ENCODE measurements at places on chromosomes 2 and 18.

DNA sequence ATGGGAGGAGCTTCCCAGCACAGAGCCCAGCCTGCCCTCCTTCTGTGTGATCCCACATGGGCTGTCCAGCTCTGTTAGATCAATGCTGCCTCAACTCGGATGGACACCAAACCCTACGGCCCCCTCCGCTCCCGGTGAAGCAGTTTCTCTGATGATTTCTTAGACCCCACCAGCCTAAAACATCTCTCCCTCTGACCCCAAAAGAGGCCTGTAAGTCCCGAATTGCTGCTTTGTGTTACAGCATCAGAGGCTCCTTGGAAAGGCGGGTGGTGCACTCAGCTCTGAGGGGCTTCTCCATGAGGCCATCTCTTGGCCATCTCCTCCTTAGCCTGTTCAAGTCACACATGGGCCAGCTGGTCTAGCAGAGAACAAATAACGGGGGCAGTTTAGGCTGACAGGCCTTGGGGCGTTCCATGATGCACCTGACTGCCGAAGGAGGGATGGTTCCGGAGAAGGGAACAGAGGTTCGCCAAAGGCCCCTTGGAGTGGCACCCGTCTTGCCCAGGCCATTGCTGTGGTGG, 240.7 kb downstream of the SH3RF3 start:
- DNase-seq = no peak

GRCh38 chr2:158305501-158305900, 151.1 kb downstream of the CCDC148 start:
- no peak for DNase-seq

GRCh38 chr2:186612555-186613440, 22.9 kb downstream of the ITGAV start:
- no peak for DNase-seq

- no peak for DNase-seq
Measured at GRCh38 chr18:79792988-79793355, 4.8 kb upstream of the KCNG2 start.

GRCh38 chr2:100184055-100184737, 41.8 kb upstream of the AFF3 start:
- DNase-seq = no peak

- DNase-seq = no peak
Measured at GRCh38 chr18:27213123-27213717, 28.1 kb upstream of the CHST9 start.

- no peak for DNase-seq
Measured at GRCh38 chr2:61187085-61187484, 25.1 kb downstream of the C2orf74 start.

DNA sequence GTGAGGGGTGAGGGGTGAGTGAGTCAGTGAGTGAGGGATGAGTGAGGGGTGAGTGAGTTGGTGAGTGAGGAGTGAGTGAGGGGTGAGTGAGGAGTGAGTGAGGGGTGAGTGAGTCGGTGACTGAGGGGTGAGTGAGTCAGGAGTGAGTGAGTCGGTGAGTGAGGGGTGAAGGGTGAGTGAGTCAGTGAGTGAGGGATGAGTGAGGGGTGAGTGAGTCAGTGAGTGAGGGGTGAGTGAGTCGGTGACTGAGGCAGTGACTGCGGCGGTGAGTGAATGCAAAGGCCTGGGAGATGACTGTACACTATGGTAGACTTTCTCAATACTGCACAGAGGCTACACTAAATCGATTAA, 16.6 kb downstream of the THAP4 start:
- no peak for DNase-seq

DNA sequence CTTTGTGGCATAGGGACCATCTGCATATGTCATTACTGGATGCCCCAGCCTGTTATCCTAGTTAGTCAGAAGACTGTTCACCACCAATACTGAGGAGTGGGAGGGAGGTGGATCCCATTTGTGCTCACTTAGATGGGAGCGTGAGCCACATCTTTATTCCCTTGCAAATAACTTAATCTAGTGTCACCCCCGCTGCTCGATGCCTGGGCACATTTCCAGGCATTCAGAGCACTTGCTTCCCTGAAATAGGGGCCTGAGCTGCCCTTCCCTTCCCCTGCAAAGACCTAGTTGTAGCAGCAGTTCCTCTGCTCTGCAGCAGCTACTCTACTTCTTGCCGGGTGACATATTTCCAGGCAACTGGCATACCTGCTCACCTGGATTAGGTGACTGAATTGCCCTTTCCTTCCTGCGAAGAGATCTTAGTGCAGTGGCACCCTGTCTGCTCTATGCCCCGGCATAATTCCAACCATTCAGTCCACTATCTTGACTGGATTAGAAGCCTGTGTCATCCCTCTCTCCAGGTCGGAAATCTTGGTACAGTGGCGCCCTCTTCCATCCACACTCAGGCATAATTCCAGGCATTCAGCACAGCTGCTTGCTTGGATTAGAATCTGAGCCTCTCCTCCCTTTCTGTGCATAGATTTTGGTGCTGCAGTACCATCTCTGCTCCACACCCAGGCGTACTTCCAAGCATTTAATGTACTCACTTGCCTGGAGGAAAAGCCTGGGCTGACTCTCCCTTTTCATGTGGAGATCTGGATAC, 1389.1 kb upstream of the TMEFF2 start:
- no peak for DNase-seq

DNA sequence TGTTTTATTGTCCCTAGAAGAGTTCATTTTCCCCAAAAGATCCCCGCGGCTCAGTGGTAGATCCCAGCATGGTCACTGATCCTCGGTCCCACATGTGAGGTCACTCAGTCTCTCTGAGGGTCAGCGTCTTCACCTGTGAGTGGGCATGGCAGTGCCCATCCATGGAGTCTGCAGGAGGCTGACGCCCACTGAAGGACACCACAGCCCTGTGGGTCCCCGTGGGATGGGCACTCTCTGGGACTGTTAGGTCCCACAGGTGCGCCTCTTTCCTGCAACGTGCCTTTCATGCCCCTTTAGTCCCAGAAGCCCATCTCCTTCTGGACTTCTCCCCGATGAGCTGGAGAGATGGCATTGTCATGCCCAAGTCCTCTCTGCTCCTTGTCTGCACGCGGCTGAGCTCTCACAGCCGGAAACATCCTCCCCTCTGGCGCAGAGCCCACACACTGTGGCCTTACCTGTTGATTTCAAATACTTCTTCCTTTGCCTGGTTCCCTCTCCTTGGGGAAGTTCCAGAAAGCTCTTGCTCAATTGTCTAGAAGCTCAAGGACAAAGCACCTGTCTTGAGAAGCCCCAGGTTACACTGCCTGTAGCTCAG, 75.9 kb downstream of the PTGR3 start:
- DNase-seq = no peak

GRCh38 chr2:239818531-239819011, 206.6 kb downstream of the NDUFA10 start:
- DNase-seq = no peak

GRCh38 chr18:9825571-9826073, 60.2 kb upstream of the TXNDC2 start:
- no peak for DNase-seq

- DNase-seq = no peak
Measured at GRCh38 chr2:18545384-18545783, 15.1 kb downstream of the RDH14 start.

- DNase-seq = no peak
Measured at GRCh38 chr2:64595397-64596176, 58.1 kb downstream of the SERTAD2 start.

DNA sequence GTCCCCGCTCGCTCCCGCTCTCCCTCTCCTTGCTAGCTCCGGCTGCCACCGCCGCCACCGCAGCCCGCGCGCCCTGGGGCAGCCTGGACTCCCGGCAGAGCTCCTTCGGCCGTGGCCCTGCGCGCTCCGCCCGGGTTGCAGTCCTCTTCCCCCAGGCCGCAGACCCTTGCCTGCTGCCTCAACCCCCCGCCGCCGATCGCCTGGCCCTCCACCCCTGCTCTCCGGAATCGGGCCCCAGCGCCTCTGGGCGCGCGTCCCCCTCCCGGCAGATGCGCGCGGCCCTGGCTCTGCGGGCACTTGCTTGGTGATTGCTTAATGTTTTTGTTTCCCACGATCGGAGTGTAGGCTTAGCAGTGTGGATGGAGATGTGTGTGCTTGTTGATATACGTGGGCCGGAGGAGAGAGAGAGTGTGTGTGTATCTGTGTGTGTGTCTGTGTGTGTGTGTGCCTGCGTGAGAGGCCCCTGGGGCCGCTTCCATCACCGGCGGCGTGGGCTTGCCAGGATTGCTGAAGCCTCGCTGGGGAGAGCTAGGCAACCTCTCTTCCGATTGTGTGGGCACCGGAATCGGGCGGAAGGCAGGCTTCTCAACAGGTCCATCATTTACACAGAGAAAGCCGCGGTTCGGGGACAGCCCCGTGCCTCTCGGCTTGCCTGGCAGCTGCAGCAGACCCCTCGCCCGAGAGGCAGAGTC, 877 bp downstream of the INHBB start:
- no peak for DNase-seq

DNA sequence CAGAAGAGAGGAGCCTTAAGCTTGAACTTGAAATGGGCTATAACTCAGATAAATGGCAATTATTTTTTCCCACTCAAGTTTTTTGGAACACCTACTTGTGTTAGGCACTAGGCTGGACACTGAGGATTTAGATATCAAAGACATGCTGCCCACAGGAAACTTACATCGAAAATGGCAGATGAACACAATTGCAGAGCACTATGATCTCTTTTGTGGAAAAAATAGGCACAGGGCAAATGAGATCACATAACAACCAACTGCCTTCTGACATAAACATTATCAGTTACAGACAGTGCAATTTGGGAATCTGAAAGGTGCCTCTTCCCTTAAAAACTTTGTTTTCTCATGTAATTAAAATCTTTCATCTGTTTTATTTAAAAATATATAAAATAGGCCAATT, 3.8 kb upstream of the IRS1 start:
- DNase-seq = no peak

GRCh38 chr18:4333043-4333442, 122.1 kb downstream of the DLGAP1 start:
- DNase-seq = no peak

DNA sequence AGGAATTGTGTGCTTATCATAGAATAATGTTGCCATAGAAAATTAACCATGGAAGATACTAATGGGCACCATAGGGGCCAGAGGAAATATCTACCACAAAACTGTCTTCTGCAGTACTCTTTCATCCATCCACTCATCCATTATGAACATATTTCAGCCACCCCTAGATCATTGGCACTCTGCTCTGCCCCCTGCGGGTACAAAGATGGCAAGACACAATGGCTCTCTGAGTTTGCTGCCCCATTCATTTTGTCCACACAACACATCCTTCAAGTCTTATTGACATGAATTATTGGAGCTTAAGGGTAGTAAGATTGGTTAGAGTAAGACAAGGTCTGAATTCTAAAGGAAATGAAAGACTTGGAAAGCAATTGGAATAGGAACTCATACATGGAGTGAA, 1224.7 kb upstream of the CELF4 start:
- no peak for DNase-seq

DNA sequence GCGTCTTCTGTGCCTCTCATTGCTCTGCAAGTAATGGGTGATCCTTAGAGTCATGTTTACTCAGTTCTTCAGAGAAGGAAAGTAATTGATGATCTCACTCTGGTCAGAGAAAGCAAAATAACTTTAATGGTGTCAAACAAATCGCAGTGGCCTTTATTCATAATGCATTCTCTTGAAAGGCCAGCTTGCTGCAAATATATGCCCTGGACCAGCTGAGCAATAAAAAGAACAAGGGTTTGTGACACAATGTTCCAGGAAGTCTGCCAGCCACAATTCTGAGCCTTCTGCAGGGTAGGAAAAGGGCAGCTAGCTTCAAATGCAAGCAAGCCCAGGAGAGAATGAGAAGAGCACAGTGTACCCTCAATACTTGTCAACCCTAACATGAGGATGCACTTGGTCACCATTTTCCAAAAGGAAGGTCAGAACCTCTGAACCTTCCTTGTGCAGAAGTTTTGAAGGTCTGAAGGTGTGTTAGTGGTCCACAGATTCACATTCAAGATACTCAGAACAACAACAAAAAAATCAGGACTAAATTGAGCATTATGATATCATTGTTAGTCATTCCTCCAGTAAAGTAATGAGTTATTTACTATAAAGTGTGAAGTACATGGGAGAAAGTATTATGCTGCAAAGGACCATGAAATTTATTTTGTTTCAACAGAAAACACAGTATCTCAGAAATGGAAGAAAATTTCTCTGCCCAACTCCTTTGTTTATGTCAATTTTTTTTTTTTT, 355.6 kb downstream of the PAX3 start:
- DNase-seq = no peak

DNA sequence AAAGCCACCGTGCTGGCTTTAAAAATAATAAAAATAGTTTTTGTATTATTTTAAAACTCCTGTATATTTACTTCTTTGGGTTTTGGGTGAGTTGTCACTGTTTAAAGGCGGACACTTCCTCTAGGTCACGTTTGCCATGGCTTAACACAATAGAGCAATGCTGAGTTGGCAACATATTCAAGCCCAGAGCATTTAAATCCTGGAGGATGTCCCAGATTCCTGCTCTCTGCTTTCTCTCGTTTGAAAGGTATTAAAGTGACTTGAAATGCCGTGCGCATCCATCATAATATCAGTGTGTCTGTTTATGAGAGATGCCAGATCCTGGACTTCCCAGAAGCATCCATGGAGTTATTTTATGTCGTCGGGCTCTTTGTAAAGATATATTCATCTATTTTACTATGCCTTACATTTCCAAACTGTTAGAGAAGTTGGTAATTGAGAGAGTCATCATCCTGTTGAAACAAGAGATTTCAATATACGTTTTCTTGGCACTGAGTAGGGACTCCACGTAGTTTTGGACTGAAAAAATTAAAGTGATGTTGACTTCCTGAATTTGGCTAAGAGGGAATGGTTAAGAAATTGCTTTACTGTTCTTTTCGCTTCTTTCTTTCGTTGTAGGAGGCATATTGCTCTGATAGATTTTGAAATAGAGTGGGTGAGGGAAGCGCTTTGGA, 150.6 kb downstream of the ZNF236 start:
- no peak for DNase-seq

DNA sequence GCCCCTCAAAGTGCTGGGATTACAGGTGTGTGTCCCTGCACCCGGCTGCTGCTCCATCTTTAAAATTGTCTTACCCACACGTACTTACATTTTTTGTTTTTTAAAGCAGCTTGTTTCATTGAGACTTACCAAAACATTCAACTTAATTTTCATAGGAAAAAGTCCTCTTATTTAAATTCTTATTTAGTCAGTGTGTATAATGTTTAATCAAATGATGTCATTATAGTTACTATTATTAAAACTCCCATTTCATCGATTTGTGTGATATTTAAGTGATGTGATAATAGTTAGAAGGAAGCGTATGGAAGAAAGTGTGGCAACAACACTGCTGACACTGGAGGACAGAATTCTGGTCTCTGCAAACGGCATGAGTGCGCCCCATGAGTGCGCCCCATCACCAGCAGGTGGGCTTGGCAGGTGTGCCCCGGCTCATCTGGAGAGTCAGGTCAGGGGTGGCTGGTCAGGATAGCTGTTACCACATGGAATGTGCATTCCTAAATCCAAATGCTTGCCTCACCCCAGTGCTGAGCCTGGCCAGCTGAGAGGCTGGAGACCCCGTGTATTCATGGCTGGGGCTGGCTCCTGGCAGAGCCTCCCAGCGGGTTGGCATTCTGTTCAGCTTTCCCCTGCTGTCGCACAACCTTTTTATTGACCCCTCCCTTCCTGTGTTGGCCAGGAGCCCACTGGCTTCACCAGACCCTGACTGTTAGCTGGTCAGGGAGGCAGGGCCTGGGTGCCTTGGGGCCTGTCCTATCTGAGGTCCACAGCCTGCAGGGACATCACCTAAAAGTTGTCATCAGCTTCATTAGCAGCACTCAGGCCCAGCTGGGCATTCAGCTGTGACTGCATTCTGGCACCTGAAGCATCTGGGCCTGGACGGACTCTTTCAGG, 79.7 kb downstream of the AGAP1 start:
- DNase-seq = no peak

GRCh38 chr2:156182132-156182531, 150.4 kb downstream of the NR4A2 start:
- DNase-seq = no peak

- DNase-seq = no peak
Measured at GRCh38 chr2:110983133-110983532, 137.6 kb upstream of the BCL2L11 start.

Data from esophagus squamous epithelium (tissue), 5 donors.